Activated T-cell treated with anti-CD3 and anti-CD28 coated beads for 4 hours (primary cell): ENCODE measurements at places on chromosomes 7 and 10.

- DNase-seq, result no peak
Observed at GRCh38 chr10:33655165-33655815, 320.8 kb upstream of the NRP1 start.

- no peak for DNase-seq
Observed at GRCh38 chr10:21702633-21703111, 168.6 kb downstream of the MLLT10 start.

DNA sequence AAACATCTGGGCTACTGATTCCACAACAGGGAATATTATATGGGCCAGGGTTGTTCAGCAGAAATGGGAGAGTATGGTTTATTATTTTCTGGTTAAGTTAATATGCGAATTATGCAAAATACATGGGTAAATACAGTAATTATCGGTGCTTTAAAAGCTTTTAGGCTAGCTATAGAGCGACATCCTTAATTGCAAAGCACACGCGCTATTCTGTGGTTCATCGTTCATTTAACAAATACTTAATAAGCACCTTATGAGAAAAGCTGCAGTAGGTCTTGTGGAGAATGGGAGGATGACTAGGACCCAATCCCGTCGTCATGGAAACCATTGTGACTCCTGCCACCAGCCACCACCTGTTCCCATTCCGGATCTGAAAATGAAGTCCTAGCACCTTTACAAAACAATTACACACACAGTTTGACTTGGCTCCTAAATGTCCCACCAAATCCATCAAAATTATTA lies 623 bp upstream of the CEP41 start:
- no peak for DNase-seq

- no peak for DNase-seq
Observed at GRCh38 chr10:51471271-51471670, 228.1 kb downstream of the CSTF2T start.

GRCh38 chr10:72186258-72186981 lies 29.4 kb upstream of the ANAPC16 start:
- no peak for DNase-seq

DNA sequence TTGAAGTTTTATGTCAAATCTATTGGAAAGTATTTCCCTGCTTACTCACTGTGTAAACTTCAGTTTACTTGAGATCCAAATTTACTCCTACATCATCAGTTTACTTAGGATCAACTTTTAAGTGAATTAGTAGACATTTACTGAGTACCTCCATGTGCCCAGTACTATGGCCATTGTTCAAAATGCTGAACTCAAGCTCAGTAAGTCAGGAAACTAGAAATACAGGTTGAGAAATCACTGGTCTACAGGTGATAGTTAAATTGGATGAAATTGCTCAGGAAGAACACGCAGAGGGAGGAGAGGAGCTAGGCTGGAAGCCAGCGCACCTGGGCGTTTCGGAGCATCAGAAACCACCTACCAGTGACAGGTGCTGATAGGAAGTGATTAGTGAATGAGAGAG lies 25.5 kb upstream of the EBLN1 start:
- no peak for DNase-seq

GRCh38 chr7:6934981-6935380 lies 108.9 kb upstream of the CCZ1B start:
- no peak for DNase-seq

DNA sequence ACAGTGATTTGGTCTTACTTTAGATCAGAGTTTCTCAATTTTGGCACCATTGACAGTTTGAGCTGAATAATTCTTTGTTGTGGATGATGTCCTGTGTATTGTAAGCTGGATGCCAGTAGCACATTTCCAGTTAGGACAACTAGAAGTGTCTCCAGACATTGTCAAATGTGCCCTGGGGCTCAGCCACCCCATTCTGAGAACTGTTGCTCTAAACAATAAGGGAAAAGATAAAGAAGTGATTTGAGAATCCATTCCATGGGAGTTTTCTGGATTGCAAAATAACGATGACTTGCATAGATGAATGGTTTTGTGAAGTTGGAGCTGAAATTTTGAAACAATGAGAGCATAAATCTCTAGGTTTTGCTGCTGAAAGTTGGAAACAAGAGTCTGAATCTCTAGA lies 44.6 kb downstream of the NUP205 start:
- DNase-seq, result no peak
